ENCODE measurements at places on chromosomes 3 and 15. TPM values are rescaled to one million over a fixed set of nuclear protein-coding genes. Genes with fewer than 3 reads are reported as not detected.

Gene STRA6
- total RNA-seq = not detected

Gene NDUFB4
- total RNA-seq = 101 TPM

DNA sequence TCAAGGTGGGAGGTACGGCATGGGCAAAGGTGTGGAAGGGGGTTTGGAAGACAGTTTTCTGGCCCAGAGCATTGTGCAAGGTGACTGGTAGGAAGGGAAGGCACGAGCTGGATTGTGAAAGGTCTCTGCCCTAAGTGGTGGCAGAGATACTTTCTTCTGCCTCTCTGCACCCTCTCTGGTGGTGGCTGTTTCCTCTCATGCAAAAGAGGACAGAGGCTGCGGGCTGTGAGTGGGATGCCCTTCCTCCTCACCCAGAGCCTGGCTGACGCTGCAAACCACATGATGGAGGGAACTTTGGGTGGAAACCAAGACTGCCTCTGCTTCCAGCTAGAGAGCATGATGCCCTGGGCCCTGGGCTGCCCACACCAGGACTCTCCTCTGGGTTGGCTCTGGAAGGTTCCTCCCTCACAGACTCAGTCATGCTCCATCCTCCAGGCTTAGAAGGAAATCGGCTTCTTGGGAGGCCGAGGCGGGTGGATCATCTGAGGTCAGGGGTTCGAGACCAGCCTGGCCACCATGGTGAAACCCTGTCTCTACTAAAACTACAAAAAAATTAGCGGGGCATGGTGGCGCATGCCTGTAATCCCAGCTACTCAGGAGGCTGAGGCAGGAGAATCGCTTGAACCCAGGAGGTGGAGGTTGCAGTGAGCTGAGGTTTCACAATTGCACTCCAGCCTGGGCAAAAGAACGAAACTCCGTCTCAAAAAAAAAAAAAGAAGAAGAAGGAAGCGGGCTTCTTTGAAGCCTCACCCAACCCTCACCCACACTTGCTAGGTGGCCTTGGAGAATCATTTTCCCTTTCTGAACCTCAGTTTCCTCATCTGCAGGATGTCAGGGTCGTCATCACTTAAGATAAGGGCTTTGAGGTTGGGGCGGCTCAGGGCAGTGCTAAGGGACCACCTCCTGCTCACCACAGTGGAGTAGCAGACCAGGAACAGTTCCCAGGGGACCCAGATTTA lies 8.3 kb downstream of the PSTPIP1 start:
- peak; percentile 88 for DNase-seq

DNA sequence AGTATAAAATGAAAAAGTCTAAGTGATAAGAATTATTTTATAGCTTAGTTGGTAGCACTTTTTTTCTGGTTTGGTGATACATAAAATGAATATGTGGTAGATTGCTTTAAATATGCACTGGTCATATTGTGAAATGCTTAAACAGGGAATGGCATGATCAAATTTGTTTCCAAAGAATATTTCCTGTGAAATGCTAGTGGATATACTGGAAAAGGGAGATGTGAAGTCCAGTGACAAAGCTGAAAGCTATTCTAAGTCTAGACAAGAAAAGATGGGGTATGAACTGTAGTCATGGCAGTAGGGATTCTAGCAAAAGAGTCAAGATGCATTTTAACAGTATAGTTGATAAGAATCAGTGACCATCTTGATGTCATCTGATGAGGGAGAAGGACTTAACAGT lies 98.9 kb upstream of the MME start:
- no peak for DNase-seq

DNA sequence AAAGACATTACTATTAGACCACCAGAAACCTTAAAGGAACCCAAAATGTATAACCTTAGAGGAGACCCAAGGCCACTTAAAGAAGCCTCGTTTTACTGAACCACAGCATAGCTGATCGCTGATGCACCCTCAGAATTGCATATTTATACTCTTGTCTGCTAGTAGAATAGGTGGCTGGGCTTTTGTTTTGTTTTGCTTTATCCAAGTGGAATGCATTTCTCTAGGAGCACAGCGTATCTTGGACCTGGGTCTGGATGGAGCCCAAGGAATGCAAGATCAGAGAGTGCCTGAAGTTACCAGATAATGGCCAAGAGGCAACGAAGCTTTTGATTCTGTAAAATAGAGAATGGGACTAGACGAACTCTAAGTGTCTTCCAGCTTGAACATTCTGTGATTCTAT lies 129.2 kb upstream of the COL8A1 start:
- no peak for DNase-seq

DNA sequence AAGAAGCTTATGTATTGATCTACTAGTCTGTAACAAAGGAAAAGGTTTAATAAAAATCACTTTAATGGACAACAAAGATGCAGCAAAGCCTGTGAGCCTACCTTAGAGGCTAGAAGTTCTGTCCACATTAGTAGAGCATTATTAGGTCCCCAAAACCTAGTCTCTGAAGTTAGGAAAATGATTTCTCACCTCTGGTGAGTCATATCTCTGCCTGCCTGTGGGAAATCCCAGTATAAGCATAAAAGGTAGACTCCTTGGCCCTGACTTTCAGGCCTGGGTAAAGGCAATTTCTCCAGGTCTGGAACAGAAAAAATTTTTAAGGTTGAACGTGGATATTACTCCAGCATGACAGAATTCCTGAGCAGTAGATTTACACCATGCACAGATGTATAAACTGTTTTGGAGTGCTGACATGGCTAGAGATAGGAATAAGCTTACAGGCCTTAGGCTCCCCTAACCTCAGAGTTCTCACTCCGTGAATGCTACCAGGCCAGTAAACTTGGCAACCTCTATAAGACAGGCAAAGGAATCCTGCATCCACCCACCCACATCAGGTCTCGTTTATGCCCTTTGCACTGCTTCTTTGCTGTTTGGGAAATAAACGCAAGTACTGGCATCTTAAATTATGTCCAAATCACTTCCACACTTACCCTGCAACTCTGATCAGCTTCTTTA lies 104.1 kb downstream of the SERPINI1 start:
- no peak for DNase-seq

DNA sequence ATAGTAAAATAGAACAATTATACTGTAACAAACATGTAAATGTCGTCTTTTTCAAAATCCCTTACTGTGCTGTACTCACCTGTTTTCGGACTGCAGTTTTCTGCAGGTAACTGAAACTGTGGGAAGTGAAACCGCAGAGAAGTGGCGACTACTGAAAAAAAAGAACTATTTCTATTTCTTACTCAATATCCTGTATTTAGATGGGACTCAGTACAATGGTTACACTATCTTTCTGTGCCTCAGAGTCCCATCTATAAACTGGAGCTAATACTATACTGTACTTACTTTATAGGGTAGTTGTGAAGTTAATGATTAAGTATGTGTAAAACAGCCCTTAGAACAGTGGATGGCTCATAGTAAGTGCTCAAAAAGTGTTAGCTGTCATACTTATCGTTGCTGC lies 14.3 kb upstream of the P2RY12 start:
- DNase-seq = no peak

GRCh38 chr15:42352401-42352800 lies 6.9 kb upstream of the CAPN3 start:
- no peak for DNase-seq

DNA sequence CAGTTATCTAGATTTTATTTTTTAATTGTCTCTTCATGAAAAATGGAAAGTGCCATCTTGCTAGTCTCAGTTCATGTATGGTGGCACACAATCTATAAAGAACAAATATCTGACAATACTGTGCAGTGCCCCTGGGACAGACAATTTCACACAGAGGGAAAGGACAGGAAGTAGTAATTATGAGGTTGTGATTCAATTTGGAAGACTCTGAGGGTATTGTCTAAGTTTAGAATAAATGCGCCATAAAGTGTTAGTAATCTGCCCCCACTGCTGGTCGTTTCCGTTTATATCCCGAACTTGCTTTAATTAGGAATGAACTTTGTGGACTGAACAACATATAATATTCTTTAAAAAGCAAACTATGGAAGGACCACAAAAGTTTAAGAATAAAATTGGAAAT lies 196.4 kb upstream of the SLC24A5 start:
- DNase-seq = no peak

- no peak for DNase-seq
Observed at GRCh38 chr3:107943786-107944523, 146.9 kb downstream of the CD47 start.

- DNase-seq = no peak
Observed at GRCh38 chr3:194661374-194661773, 10.6 kb downstream of the LSG1 start.

Measured in posterior vena cava (tissue), 2 donors.